ENCODE measurements at places on chromosomes 12 and 14.

- no peak for DNase-seq
Measured at GRCh38 chr12:52148464-52149181, 43.2 kb downstream of the KRT80 start.

DNA sequence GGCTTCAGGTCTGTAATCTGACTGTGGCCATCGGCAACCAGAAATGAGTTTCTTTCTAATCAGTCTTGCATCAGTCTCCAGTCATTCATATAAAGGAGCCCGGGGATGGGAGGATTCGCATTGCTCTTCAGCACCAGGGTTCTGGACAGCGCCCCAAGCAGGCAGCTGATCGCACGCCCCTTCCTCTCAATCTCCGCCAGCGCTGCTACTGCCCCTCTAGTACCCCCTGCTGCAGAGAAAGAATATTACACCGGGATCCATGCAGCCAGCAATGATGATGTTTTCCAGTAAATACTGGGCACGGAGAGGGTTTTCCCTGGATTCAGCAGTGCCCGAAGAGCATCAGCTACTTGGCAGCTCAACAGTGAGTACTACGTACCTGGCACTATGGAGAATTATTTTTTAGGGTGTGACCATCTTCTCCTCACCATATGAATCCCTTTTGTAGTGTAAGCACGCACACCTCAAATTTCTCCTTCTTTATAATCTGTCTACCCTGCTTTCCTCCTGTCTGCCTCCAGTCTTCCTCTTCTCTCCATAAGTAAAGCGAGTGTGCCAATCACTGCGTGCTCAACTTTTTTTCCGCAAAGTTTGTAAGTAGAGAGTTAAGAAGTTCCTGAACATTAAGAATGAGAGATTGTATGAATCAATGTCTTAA lies at the start of gene TPH2:
TPH2 (plus strand) TSS at position 118 of the 658 bp plus-strand sequence; CDS start at position 260, 142 bp downstream.
- no peak for DNase-seq

DNA sequence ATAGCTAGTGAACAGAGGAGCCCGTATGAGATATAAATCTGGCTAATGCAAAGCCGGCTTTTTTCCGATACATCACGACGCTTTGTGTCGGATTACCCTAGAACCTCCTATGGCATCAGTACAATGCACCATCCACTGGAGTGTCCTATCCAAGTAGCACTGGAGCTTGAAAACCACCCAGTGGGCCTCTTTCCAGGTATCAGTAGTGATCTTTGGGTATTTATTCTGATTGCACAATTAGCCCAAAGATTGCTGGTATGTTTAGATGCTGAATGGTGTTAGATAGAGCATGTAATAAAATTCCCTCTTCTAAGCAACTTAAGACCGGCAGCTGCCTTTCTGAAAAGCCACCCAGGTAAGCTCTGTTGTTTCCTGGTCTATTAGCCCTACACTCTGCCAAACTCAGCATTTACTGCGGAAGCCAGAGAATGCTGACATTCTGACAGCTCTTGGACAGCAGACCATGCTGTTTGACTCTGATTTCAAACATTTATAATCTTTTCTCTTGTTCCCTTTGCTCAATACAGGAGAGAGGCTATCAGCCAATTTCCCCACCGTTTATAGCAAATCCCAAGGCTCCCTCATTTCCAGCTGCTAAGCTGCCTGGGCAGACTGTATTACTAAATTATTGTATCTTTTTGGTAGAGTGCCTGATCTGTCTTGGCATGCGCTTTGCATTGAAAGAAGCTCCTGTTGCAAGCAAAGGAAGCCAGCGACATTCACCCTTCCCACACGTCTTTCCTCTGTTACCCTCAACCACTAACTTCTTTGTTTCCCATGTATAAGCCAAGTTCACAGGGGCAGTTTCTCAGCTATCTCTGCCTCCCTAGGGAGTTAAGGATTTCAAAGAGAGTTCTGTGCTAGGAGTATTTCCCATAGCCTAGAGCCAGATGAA lies 388.3 kb upstream of the GARIN6 start:
- no peak for DNase-seq

- DNase-seq = no peak
Measured at GRCh38 chr12:106031761-106032622, 106.8 kb downstream of the NUAK1 start.

DNA sequence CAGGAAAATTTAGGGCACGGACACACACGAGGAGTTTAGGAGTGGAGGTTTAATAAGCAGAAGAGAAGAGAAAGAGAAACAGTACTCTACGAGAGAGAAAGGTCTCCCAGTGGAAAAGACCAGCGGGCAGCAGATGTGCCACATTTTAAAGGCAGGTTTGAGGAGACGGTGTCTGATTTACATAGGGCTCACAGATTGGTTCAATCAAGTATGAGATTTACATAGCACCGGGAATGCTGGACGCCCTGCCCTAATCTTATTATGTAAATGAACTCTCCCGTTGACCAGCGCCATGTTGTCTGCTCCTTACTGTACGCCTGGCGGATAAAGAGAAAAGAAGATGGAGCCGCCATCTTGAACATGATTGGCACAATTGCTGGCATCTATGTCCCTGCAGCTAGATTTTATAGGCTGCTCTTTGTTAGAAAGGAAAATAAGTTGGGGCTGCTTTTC lies 17.9 kb downstream of the NFKBIA start:
- no peak for DNase-seq

- DNase-seq = no peak
Measured at GRCh38 chr12:73277971-73278370, 1005.8 kb downstream of the TRHDE start.

DNA sequence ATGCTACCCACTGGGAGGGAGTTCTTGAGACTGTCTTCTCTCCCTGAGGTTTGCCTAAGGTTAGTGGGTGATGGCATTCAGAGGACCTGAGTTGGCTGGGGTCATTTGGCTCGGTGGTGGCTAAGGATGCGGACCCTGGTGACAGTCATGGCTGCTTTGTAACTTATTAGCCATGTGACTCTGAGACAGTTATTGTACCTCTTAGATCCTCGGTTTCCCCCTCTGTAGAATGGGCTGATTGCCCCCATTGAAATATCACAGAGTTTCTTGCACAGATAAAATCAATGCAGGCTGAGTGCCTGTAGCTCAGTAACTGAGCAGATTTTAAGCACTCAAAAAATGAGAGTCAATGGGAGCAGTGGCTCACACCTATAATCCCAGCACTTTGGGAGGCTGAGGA lies 96.7 kb upstream of the MED13L start:
- no peak for DNase-seq

DNA sequence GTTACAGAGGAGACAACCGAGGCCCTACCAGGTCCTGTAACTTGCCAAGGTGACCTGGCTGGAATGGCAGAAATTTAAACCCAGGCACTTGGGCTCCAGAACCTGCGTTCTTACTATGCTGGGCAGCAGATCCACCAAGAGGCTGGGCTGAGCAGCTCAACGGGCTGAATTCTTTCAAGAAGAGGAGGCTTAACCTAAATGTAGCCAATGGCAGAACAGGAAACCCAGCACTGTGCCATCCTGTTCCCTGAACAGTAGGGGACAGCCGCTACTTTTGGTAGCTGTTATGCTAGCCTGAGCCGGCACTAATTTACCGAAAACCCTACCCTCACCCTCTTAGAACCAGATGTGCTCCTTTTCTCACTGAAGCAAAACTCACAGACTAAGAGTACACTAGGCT lies 86.1 kb downstream of the ACTN1 start:
- DNase-seq = no peak
